Right ventricle myocardium superior (tissue), 1 donor: ENCODE measurements at places on chromosomes 5 and 9.

GRCh38 chr5:14081791-14082190 is 61.4 kb upstream of the TRIO start:
- DNase-seq: no peak

DNA sequence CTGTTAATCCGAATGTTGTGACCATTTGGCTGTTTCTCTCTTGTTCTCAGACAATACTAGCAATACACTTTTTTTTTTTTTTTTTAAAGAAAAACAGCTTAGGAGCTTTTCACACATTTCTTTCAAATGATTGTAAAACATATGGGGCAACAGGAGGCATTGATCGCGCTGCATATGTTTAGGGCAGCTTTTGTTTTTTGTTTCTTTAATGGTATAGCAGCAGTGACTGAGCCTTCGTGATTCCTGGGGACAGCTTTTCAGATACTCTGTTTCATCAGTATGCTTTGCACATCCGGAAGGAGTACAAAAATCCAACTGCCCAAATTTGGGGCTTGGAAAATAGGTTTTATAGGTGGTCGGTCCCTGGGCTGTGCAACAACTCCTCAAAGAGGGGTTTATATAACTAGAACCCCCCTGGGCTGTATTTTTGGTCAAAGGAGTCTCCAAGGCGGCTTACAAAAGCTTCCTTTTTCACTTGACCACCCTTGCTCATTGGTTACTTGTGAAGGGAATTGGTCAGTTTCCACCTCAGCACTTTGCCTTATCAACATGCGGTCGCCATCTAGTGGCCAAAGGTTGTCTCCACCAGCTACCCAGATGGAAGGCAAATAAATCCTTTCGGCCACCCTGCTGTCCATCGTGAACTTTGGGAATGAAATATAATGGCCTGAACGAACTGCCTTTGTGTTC is 91.8 kb downstream of the PDE6A start:
- DNase-seq: peak; percentile 80

GRCh38 chr9:110768886-110769285 is 100.3 kb downstream of the MUSK start:
- no peak for DNase-seq

GRCh38 chr5:126576974-126577373 is 18.0 kb downstream of the ALDH7A1 start:
- no peak for DNase-seq

GRCh38 chr9:118271936-118272335 is 567.7 kb downstream of the TLR4 start:
- no peak for DNase-seq

GRCh38 chr5:142803428-142804125 is 33.4 kb downstream of the ARHGAP26 start:
- DNase-seq: peak; percentile 54

- peak; percentile 73 for DNase-seq
These were observed at the start of gene SEPTIN8 for GRCh38 chr5:132777209-132778069. Gene SEPTIN8 (minus strand): TSS chr5:132777239. CDS start chr5:132777137, 102 bp downstream.

- DNase-seq: no peak
These were observed 10.6 kb upstream of the ASPN start for GRCh38 chr9:92492781-92493401.

DNA sequence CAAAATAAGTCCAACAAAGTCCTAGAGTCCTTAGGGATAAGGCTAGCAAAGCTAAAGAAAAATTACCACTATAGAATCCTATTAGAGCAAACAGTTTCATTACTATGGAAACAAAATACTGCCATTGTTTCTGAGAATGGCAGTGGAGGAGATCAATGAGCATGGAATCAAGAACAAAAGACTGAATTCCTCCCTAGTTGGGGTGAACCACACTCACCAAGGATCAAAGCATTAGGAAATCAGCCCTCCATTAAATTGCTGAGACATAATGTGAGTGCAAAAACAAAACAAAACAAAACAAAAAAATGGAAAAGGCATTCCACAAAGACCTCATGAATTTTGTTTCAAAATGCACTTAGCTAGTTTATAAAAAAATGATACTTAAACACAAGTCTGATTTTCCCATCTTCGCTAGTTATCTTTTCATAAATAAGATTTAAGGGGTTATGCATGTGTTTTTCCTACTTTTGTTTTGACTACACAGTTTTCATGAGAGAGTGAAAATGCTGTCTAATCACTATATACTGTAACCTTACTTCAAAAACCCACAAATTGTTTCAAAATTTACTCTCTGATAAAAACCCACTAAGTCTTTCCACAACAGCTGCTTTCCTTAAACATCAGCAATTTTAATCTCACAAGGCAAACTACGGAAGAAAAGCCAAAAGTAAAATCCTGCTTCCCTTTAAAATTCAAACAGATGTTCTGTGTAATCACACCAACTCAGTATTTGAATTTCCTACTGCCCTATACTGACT is 9.7 kb downstream of the SERINC5 start:
- no peak for DNase-seq

DNA sequence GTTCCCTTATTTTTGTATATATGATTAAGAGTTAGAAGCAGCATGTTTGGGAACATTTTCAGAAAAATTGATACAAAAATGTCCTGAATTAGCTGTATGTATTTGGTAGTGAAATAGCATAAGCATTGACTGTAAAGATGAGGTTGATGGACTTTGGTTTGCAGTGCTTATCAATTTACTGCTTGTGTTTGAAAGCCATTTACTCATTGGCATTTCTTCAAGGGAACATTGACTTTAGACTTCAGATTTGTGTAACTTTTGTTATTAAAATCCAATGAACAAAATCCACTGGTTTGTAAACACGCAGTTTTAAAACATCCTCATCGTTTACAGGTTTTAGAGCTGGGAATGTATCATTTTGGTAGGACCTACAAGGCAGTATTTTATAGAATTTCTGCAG is 61.3 kb downstream of the KDM4C start:
- DNase-seq: no peak

DNA sequence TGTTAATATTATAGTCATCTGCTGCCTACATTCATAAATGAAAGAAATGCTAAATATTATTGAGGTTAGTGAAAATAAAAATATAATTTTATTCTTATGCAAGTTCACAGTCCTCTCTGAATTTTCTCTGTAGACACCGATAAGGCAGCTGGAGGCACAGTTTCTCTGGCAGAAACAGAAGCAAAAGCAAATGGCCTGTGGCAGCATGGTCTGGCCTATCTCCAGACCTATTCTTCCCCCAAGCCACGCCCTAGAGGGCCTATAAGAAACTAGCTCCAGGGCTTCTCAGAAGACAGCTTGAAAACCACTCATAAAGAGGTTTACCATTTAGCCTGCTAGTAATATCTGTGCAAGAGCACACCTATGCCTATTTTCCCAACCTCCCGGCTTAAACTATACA is 28.4 kb downstream of the MRPS27 start:
- no peak for DNase-seq

GRCh38 chr5:42500003-42500599 is 76.9 kb downstream of the GHR start:
- no peak for DNase-seq

DNA sequence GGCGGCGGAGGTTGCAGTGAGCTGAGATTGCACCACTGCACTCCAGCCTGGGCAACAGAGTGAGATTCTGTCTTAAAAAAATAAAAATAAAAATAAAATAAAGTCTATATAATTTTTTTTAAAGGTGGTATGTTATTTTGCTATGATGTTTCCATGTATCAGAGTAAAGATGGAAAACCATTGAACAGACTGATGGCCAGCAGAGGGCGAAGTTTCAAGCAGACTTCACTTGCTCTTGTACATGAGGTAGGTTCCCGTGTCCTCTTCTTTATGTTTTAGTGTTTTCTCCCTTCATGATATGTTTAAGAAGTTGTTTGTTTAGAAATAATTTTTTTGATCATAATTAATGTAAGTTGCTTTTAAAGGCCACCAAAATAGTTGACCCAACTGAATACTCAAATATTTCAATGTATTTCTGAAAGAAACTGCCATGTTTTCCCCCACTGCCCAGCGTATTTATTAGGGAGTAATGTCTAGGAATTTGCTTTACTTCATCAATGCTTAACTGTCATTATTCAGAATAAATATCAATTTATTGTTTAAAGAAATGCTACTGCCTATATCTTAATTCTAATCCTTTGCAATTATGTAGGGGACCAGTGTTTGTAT is 146.4 kb downstream of the HACD4 start:
- peak; percentile 52 for DNase-seq

GRCh38 chr5:20555034-20555433 is 567.0 kb upstream of the CDH18 start:
- no peak for DNase-seq

DNA sequence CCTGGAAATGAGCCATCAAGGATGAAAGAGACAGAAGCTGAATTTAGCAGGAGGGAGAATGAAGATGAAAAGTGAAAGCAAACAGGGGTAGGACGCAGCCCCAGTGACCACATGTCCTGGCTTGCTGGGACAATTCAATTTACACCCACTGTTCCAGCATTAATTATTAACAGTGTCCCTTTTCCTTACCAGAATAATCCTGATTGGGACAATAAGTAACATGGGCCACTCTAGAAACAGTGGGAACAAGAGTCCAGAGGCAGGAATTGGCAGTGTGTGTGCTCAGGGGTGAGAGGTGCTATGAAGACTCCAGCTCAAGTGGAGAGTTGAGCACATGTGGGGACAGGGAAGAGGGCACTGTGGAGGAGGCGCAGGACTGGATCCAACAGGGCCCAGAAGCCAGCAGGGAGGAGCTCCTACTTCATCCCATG is 147.1 kb downstream of the C5orf15 start:
- no peak for DNase-seq

- DNase-seq: no peak
These were observed 1019.0 kb downstream of the TAF11L14 start for GRCh38 chr5:18653216-18653752.

- DNase-seq: no peak
These were observed 154.0 kb downstream of the CDH6 start for GRCh38 chr5:31347552-31347905.

GRCh38 chr5:119655061-119655460 is 25.7 kb downstream of the FAM170A start:
- no peak for DNase-seq

DNA sequence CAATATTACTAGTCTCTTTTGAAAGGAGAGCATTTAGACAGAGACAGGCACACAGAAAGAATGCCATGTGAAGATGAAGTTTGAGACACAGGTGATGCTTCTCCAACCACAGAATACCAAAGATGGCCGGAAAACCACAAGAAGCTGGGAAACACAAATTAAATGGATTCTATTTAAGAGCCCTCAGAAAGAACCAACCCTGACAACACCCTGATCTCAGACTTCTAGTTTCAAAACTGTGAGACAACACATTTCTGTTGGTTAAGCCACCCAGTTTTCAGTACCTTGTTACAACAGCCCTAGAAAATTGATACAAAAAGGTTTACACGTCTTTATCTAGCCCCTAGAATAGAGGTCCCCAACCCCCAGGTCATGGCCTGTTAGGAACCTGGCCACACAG is 79.8 kb upstream of the CCNG1 start:
- DNase-seq: no peak

DNA sequence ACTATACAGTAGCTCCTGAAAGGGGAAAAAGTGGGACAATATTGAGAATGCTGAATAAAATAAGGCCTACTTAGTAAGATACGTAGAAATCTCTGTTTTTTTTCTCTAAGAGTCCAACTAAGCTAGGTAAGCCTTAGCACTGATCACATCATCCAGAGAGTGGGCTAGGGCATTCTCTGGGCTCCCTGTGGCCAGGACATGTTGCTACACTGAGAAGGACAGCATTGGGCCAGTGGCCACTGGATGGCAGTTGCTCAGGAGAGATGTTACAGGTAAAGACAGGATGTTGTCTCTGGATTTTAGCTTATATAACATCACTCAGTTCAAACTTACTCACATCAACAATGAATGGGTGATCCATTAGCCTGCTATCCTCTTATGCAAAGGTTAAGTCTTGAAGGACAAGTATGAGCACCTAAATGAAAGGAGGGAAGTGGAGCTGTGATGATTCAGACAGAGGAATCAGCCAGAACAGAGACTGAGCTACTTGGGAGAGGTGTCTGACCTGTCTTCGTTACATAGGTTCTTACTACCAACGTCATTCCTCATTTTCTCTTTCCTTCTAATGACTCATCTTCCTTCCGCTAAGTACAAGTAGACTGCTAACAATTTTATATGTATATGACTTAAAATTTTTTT is 226.6 kb upstream of the ADCY2 start:
- no peak for DNase-seq

DNA sequence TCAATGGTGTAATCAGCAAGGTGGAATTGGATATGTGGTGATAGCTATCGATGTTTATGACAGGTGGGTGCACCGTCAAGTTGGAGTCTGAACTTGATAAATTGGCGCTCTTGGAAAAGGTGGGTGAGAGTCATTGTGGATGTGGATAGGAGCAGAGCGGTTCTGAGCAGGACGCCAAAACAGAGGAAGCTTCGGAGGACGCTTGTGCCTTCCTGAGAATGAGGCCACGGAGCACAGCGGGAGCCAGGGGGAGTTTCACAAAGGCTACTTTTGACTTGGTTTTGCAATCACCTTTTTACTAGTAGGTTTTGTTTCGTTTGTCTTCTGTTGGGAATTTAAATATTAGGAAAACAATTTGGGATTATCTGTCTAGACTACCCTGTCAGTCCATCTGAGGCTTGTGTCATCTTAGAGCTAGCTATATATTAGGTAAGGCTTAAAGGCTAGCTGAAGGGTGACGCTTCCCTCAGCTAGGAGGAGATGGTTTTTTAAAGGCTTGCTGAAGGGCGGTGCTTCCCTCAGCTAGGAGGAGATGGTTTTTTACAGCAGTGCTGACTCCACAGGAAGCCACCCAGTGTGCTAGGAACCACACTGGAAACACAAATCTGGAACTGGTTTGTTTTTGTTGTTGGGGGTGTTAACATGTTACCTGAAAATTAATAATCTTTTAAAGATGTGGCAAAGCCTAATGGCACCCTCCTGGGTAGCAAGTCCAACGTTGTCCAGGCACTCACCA is 142.4 kb upstream of the IRX4 start:
- DNase-seq: no peak

- DNase-seq: no peak
These were observed 592.5 kb downstream of the CCDC171 start for GRCh38 chr9:16145196-16145950.

DNA sequence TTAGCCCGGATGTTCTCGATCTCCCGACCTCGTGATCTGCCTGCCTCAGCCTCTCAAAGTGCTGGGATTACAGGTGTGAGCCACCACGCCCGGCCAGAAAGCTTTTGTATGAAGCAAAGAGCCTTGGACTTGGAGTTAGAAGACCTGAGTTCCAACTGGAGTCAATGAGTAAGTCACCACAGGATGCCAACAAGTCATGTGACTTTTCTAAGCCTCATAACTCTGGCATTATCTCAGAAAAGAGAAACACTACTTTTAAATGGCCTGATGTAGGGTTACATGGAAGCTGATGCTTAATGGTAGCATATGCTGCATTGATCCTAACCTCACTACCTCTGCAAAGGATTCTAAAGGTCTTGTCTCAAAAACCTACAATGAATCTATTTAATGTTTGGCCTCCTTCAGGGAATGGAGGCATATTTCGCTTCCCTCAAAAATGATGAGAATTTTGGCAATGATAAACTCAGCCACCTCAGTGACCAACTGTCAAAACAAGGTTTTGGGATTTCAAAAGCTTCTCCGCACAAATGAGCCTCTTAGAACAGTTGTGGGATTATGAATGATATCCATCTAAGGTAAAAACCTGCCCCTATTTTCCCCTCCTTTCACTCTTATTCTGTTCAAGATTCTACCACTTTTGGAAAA is 236.8 kb downstream of the ACTL7B start:
- no peak for DNase-seq

- no peak for DNase-seq
These were observed 167.6 kb downstream of the YIPF5 start for GRCh38 chr5:144002876-144003275.
